ENCODE measurements at places on chromosomes 1 and 21.

DNA sequence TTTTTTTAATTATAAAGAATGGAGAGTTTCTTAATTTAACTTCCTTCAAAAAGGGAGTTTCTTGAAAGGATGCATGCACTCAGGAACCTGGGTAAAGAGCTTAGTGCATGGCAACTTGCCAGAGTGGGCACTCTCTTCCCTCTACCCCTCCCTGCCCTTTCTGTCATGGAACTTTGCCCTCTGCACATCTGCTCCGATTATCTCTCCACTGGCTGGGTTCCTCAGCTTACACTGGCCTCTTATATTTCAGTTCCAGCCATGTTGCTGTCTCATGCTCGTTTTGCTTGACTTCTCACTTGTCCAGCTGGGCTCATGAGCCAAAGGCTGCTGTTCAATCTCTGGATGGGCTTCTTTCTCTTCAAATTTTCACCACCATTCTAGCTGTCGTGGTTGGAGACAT is 87.0 kb downstream of the NCAM2 start:
- DNase-seq: no peak

DNA sequence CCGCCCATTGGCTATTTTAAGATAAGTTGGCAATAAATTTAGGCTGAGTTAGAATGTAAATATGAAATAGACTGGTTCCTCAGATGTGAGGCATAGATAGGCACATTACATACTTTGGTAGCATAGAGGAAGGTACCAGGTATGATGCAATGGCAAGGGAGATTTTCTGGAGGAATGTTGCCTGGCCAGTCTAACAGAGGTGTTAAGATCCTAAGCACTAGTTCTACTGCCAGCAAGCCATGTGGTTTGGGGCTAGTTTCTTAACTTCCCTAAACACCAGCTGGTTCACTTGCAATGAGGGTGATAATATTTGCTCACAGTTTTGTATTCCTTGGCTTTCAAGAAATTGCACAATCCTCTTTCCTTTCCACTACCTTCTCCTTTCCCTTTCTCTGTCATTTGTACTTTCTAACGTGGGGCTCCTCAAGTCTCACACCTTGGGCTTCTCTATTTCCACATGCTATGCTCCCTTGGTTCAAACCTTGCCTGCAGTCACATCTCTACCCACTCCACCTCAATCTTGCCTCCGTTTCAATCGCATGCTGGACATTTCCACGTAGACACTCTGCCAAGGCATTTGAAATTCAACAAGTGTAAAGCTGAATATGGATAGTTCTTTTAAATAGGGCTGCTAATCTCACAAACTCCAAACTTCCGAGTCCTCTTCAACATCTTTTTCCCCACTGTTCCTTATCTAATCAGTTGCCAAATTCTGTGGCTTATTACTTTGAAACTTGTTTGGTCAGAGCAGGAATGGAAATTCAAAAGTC is 4.7 kb upstream of the CD55 start:
- DNase-seq: no peak

DNA sequence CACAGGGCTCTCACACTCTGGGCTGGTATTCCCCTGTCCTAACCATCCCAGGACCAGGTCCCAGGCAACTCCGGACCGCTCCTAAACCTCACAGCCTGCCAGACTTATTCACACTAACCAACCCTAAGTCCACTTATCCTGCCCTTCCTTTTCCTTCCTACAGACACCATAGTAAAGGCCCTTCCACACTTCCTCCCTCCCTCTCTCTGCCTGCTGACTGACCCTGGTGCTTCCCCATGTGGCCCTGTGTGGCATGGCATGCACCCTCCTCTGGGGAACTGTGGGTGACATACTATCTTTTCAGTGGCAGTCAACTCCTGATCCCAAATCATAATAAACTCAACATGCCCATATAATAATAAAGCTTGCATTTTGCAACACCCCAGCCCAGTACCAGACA is 155.1 kb upstream of the DNAH14 start:
- DNase-seq: no peak

- DNase-seq: no peak
Measured at GRCh38 chr1:171438441-171438840, 46.9 kb upstream of the PRRC2C start.

DNA sequence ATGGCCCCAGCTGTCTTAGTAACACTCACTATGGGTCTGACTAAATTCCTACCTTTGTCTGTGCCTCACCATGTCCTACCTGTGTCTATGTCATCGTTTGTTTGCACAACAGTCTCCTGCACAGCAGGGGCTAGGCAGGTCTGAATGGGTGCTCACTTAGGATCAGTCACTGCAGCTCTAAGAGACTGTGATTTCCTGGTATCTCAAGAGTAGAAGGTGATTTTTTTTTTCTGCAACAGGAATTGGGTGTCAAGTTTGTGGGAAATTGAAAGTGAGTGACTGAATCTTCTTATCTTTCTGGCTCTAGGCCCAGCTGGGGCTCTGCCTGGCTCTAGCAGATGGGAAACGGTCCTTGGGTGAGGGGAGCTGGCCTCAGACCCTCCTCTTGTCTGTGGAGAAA is 46.4 kb upstream of the TRABD2B start:
- DNase-seq: no peak

DNA sequence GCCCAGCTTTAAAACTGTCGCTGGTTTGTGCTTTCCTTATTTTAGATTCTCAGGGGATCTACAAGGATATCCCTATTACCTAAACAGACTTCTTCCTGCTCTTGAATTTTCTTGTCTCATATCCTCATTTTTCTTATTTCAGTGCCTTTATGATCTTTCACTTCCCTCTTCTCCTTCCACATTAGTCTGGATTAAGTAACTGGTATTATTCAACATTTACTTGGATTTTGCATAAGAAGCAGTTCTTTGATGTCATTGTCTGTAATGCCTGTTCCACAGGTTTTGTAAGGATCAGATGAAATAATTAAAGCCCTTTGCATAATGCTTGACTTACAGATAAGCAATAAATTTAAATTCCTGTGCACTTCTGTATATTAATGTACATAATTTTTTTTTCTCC is 26.5 kb downstream of the CXADR start:
- DNase-seq: no peak

DNA sequence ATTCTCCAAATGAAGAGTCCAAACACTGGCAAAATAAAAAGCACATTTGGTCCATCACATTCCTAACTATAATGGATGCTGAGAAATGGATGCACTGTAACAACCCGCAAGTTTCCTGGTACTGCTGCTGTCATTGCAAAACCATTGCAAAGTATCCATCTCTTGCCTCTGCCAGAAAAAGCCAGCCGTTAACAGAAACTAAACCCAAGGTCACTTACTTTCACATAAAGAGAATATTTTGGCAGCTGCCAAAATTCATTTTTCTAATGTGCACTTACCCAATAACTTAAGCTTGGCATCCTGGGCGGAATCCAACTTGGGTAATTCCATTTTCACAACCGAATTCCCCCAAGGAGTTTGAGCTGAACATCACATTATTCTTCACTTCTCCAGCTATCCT is 77.0 kb upstream of the LRRC8D start:
- DNase-seq: no peak

GRCh38 chr1:11535761-11536572 is 57.0 kb downstream of the DISP3 start:
- no peak for DNase-seq

- DNase-seq: peak; percentile 63
Measured at GRCh38 chr1:16055613-16056520, 12.3 kb downstream of the CLCNKB start.

DNA sequence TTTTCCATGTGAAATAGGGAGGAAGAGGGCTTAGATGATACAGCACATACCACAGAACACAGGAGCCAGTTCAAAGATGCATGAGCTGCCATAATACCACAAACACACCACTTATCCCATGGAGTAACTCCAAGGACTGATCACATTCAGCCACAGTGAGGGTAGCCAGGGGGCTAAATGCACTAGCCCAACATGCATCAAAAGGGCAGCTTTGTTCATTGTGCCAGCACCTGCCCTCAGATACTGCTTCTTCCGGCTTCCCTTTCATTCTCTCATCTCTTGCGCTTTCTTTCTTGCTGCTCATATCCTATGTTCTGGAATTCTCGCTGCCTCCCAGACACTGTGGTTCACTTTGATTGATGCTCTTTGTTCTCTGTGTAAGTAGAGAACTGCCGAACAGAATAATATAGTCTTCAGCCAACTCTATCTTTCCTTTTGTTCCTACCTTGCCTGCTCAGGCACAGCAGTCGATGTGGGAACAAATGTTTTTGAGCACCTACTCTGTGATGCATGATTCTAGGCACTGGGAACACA is 50.0 kb upstream of the SYT6 start:
- no peak for DNase-seq

DNA sequence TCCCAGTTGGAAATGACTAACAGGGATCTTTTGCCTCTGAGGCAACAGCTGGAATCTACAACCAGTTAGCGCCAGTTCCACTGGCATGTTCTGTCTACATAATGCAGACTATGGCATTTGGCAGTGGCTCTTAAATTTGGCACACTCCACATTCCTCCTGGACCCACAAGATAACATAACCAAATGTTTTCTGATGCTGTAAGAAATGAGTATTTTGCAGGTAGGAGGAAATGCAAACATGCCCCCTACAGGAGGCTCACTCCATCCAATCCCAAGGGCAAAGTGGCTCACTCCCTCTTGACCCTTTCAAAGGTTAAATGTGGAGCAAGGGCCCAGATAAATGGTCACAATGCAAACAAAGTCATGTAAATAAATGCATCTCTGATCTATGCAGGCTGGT is 129.2 kb upstream of the PROX1 start:
- DNase-seq: no peak

GRCh38 chr1:217747156-217747769 is 116.1 kb downstream of the SPATA17 start:
- DNase-seq: no peak

- DNase-seq: no peak
Measured at GRCh38 chr1:66208632-66209031, 325.3 kb upstream of the SGIP1 start.

GRCh38 chr1:167057241-167057688 is 32.9 kb downstream of the GPA33 start:
- DNase-seq: no peak

GRCh38 chr21:42424914-42425541 is 21.3 kb downstream of the UBASH3A start:
- no peak for DNase-seq

DNA sequence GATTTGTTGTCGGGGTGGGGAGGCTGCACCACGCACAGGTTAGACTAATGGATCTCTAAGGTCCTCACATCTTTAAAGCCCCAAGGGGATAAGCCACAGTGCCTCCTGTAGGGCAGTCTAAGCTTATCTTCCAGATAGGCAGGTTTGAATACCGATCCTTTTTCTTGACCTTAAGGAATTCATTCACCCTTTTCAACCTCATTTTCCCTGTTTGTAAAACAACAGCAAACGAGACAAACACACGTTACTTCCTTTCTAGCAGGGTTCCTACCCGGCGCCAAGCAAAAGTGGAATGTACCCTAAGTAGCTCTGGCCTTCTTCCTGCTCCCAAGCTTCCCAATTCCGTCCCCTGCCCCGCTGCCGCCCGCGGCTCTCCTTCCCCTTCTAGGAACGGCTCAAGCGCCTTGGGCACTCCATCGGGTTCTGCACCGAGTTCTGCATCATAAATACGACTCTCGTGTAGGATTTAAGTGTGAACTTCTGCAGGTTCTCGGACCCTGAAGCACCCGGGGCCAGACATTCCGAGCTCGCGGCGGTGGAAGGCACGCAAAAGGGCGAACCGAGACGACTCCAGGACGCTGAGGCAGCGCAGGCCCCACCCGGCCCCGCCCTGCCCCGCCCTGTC is 548 bp upstream of the CDC20 start:
- peak; percentile 57 for DNase-seq

GRCh38 chr1:150887018-150887417 is at the start of gene CTXND2:
CTXND2 (plus strand) TSS chr1:150887136; CDS start chr1:150912315, 25,179 bp downstream.
- no peak for DNase-seq

DNA sequence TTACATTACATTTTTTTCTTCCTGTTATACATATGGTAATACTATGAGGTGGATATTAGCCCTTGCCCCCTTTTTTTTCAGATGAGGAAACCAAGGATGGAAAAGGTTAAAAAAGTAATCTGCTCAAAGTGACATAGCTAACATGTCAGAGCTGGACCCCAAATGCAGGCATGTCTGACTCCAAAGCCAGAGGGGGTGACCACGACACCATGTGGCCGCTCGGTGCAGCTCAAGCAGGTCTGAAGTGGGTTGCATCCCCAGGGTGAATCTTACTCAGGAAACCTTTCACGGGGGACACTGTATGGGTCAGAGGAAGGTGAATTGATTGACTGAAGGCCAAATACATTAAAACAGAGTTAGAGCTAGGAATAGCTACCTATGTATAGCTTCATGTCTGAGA is 34.8 kb downstream of the CD34 start:
- DNase-seq: no peak

DNA sequence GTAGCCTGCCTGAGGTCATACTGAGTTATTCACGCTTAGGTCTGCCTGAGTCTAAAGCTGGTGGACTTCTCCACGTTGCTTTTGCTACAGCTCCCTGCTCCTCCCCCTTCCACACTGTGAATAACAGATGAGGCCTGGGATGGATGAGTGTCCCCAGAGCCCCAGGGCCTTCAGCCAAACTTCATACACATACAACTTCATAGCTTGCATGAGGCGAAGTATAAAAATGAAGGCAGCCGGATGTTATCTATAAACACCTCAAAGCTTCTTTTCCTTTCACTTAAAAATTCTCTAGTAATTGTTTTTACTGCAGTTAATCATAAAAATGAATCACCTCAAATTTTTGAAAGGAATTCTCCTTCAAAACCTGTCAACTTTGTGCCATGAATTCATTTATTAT is 70.2 kb downstream of the DAB1 start:
- no peak for DNase-seq

- DNase-seq: no peak
Measured at GRCh38 chr1:27416387-27417111, 24.1 kb downstream of the GPR3 start.

DNA sequence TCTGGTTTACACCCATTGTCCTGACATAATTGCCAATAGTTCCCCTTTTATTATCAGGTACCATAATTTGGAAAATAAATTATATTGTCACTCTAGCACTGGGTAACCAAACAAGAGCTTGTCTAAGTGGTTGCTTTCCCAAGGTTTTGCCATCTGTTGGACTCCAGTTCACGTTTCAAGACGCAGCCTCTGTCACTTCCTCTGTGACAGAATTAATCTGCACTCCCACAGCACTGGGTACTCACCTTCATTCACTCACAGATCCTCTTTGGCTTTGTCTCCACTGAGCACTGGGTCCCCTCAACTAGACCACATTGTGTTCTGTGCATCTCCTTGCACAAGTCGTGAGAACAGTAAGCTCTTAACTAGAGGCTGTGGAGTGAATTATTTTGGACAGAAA is 123.6 kb upstream of the JUN start:
- DNase-seq: no peak

DNA sequence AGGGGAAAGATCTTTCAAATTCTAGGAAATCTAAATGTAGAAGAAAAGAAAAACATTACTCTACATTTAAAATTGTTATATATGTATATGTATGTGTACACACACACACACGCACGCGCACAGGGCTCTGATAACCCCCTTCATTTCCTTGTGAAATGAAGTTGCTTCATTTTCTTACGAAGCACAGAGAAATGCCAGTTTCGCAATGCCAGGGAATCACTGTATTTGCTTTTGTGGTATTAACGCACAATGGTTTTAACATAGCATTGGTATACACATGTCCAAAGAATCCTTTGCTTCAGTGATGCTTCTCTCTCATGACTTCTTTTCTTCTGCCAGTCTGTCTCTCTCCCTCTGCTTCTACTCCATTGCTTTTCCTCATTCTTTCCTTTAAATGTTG is 8.4 kb upstream of the DDAH1 start:
- no peak for DNase-seq

- DNase-seq: no peak
Measured at GRCh38 chr1:169680377-169681019, 30.9 kb downstream of the SELL start.

Data from D721Med (cell line).